ENCODE measurements at places on chromosomes 13 and 19.
A peak's percentile ranks its signal among the peaks of the same experiment; 100 is the strongest.

DNA sequence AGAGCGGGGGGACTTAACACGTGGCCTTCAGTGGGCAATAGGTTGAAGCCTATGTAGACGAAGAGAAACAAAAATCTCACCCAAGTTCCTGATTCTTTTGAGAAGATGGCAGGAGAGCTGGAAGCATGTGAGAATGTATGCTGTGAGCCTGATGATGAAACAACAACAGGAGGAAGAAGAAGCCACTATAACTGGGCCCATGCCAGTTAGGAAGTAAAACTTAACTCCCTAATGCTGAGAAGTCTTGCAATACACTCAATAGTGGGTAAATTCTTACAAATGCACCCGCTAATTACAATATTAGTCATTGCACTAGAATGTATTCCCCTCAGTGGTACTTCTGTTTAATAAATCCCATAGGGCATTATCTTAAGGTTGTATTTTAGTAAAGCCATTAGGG is 9.1 kb downstream of the PCDH17 start:
- DNase-seq: no peak

DNA sequence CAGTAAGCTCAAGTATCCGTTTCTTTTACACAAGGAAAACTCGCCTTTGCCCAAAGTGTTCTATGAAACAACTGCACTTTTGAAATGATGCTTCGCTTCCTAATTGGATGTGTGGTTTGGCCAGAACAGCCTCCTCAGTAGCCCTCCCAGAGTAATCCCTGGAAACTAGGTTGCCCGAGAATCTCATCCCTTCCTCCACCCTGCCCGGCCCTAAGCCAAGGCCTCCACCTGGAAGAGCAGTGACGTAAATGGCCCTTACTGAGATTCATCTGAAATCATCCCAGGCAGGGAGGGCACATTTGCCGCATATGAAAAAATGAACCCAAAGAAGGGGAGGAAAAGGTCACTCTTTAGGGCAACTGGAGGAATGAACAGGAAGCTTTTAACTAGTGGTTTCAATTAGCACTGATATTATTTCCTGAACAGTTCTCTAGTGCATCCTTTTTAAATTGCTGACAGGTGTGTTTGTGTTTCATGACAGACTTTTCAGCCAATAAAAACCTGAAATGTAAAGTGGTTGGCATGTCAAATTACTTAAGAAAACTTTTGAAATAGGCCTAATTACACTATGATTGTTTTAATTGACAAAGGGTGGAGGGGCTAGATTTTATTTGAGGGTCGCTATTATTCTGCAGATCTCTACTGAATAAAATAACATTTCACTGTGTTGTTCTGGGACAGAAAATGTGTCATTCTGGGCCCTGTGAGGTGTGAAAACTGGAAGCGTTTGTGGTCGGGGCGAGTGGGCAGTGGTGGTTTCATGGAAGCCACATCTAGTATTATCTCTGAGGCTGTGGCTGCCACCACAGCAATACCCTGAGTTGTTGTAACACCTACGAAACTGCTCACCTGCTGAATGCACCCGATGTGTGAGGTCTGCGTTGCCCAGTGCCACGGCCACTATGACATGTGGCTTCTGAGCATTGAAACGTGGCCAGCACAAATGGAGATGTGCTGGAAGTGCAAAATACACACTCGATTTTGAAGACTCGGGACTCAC is 112.1 kb downstream of the ZIC5 start:
- DNase-seq: no peak

DNA sequence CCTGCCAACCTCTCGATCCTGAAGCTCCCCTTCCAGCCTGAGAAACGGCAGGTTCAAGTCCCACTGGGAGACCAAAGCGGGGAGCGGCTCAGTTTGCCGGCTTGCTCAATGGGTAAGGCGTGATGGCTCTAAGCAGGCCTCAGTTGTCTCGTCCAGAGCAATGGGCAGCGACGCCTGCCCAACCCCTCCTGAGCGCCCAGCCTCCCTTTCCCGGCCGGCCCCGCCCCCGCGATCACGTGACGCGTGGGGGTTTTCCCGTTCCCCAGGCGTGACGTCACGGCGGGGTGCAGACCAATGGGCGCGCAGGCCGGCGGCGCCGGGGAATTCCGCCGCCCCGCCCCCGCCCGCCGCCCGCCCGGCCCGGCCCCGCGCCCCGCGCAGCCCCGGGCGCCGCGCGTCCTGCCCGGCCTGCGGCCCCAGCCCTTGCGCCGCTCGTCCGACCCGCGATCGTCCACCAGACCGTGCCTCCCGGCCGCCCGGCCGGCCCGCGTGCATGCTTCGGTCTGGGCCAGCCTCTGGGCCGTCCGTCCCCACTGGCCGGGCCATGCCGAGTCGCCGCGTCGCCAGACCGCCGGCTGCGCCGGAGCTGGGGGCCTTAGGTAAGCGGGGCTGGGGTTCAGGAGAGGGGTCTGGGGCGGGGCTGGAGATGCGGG is at the start of gene RELB:
TSS of gene RELB (plus strand) at position 378 of the 653 bp plus-strand sequence. CDS start at position 494, 116 bp downstream.
- peak; percentile 91 for DNase-seq

- DNase-seq: no peak
Observed at GRCh38 chr13:113904411-113904810, 40.5 kb upstream of the GAS6 start.

GRCh38 chr19:1073956-1074517 is 7.1 kb downstream of the ARHGAP45 start:
- no peak for DNase-seq

GRCh38 chr13:73092829-73093228 is 34.0 kb downstream of the KLF5 start:
- no peak for DNase-seq

DNA sequence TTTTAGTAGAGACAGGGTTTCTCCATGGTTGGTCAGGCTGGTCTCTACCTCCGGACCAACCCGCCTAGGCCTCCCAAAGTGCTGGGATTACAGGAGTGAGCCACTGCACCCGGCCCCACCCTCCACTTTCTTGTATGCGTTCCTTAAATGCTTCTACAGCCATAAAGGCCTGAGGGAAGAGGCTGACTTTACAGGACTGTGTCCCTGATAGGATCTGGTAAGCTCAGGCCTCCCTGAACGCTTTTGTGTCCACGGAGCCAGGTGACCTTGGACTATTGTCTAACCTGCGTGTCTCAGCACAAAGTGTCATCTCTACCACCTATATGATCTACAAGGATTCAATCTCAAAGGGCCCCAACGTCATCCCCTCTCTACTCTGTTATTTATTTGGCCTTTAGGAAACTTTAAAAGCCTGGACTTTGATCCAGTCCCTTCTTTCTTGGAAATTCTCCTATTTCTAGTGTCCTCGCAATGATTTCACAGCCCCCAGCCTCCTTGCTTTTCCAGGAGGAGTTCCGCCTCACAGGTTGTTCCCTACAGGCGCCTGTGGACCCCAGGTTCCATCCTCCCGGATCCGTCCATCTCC is 701 bp downstream of the ZNF552 start:
- DNase-seq: no peak

- DNase-seq: no peak
Observed at GRCh38 chr19:51546650-51547396, 15.4 kb upstream of the SIGLEC6 start.

- no peak for DNase-seq
Observed at GRCh38 chr19:23993440-23993839, 78.8 kb downstream of the ZNF726 start.

GRCh38 chr19:3401004-3401768 is 34.8 kb downstream of the NFIC start:
- no peak for DNase-seq

GRCh38 chr19:17473041-17473440 is 2.7 kb downstream of the SLC27A1 start:
- no peak for DNase-seq

- peak; percentile 30 for DNase-seq
Observed at GRCh38 chr19:41753936-41754529, 1.3 kb upstream of the CEACAM6 start.

DNA sequence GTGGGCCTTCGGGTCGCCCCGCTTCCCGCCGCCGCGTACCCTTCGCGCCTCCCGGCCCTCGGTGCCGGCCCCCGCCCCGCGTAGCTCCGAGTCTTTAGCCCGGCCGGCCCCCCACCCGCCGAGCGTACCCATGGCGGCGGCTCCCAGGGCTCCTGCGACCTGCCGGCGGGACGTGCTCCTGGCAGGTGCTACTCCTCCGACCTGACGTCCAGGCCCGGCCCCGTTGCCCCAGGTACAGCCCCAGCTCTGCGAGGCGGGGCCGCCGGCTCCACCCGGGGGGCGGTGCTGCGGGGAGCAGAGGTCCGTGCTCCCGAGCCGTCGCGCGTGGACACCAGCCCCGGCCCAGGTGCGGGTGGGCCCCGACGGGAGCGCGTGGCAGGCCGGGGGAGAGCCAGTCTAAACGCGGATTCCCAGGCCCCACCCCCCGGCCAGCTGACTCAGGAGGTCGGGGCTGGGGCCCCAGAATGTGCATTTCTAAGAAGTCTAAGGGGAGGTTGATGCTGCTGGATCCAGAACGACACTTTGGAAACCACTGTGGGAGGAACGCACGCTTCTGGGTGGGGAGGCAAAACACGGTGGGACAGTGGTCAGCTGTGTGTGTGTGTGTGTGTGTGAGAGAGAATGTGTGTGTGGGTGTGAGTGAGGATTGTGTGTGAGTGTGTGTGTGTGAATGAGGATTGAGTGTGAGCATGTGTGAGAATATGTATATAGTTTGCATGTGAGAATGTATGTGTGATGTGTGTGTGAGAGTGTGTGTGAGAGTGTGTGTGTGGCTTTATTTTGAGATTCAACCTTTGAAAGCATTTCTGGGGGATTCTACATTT is at the start of gene SLC15A1:
TSS of gene SLC15A1 (minus strand) at position 206 of the 824 bp plus-strand sequence. CDS start at position 132, 74 bp downstream.
- no peak for DNase-seq

DNA sequence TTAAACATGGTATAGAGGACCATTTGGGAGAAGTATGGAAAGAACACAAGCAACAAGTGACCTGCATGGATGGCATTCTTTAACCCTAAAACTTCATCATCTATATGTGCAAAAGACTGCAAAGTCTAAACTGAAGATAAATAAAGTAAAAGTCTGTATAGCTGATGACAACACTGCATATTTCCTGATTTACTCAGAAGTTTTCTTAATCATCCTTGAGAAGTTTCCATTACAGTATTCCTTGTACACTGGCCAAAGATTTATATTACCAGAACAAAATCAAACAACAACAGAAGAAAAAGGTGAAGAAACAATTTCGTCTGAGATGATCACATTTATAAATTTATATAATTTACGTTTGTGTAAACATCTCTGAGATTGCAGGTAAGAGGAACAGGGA is 805.7 kb downstream of the PCDH9 start:
- no peak for DNase-seq

DNA sequence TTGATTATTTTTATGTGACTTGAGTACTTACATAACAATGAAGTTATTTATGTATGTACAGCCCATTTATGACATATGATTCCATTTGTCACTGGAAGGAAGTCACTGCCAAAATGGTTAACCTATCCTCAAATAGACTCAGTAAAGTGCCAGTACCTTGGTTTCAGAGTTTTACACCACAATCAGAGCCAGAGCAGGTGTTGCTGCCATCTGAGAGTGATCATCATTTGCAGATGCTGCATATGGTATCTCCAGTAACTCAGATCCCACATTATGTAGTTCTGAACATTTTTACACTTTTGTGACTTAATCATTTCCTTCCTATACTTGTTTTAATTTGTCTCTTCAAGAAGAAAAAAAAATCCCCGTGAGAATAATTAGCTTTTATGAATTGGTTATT is 313.3 kb downstream of the HS6ST3 start:
- DNase-seq: no peak

GRCh38 chr13:95354156-95354555 is 52.9 kb upstream of the ABCC4 start:
- DNase-seq: no peak

DNA sequence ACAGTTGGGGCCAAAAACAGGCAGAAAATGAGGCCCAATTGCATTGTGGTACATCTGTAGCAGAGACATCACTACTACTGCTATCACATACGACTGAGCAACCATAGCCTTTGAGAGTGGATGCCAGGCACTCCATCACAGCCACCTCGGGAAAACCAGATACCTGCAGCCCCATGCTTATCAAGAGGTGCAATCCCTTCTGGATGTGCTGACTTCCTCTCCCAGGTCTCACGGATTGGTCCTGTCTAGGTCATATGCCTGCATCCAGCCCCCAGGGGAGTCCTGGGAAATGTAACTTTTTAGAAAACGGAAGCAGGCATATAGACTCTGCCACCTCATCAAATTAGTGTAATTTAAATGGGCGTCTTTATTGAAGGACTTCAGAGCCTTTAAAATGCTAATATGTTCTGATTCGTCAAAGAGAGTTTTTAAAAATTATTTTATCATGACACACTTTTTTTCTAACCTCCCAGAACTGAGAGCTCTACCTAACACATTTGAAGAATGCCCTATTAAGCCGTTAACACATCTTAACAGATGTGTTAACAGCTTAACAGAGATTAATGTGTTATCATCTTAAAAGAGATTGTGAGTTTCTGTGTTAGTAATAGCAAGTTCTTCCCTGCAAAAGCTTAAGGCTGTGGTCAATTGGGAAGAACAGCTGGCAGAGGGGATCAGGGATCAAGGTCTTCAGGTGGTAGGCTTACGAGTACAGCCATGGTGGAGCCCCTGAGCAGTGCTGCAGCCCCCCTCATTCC is 63.9 kb downstream of the DLEU7 start:
- DNase-seq: no peak

GRCh38 chr19:39813264-39813993 is 20.5 kb downstream of the DYRK1B start:
- DNase-seq: no peak

GRCh38 chr19:22052644-22053013 is 345 bp downstream of the ZNF257 start:
- no peak for DNase-seq

GRCh38 chr13:102945324-102945815 is 99.5 kb downstream of the ERCC5 start:
- DNase-seq: no peak

GRCh38 chr19:42697884-42698283 is 42.4 kb downstream of the PSG3 start:
- no peak for DNase-seq

- DNase-seq: no peak
Observed at GRCh38 chr13:71242201-71242600, 624.8 kb downstream of the DACH1 start.

GRCh38 chr19:7550987-7551761 is 15.7 kb downstream of the PNPLA6 start:
- DNase-seq: no peak

DNA sequence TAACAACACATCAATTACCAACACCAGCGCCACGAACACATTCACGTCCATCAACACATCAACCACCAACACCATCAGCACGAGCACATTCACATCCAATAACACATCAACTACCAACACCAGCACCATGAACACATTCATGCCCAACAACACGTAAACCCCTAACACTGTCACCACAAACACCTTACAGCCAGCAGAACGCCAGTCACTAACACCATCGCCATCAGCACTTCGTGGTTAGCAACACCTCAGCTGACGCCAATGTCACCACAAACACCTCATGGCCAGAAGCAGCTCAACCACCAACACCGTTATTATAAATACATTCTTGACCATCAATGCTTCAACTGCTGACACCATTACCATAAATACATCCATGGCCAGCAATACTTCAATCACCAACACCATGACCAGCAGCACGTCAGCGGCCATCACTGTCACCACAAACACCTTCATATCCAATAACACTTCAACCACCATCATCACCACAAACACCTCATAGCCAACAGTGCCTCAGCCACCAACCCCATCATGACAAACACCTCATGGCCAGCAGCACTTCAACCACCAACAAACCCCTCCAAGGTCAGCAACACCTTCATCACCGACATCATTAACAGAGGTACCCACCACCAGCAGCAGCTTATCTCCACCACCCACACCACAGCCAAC is 9.4 kb downstream of the FCER2 start:
- no peak for DNase-seq

All from effector memory CD4-positive, alpha-beta T cell (primary cell).